ENCODE measurements at places on chromosomes 1 and 21.

DNA sequence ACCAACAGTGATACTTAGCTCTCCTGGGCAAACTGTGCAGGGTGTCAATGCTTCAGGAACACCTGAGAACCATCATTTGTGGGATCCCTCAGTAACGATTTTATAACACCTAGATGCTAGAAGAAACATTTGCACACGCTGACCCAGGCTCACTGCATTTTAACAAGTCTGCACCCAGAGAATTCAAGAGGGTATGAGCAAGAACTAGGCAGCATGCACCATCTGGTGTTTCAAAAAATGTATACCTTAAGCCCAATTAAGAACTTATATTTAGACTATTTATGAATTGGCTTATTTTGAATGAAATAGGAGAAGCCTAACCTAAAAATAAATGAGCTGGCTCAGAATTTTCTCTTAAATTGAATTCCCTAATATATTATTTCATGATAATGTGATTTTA is 400.5 kb downstream of the GPATCH2 start:
- DNase-seq, result no peak

- no peak for DNase-seq
These were observed at the start of gene OR13G1 for GRCh38 chr1:247679639-247680038. Gene OR13G1, minus strand, starts transcription at chr1:247679739. Its CDS starts 6,698 bp downstream, at chr1:247673041.

- DNase-seq, result no peak
These were observed 61.1 kb upstream of the GPR88 start for GRCh38 chr1:100476735-100477290.

DNA sequence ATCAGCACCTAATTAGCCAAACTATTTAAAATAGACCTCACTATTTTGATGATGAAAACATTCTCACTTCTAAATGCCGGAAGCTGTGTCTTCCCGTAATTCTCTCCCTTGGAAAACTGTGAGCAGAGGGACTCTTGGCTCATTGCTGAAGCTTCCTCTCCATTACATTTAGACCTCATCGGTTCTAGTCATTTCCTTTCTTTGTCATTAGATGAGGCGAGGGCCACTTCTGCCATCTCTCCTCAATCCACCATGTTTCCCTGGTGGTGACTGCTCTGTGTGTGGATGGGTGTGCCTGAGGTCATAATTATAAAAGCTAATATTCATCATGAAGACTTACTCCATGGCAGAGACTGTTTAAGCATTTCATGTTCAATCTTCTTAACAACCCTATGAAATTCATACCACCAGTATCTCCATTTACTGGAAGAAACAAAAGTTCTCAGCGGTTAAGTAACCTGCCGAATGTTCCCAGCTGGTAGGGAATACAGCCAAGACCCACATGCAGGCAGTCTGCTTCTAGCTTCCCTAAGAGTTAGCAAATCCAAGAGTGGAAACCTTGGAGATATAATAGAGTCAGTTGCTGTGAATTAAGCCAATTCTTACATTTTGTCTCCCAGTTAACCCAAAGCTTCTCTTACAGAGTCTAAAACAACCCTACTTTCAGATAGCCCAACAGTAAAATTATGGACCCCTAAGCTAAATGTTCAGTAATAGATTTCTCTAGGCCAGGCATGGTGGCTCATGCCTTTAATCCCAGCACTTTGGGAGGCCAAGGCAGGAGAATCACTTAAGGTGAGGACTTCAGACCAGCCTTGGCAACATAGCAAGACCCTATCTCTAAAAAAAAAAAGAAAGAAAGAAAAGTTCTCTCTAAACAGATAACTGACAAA is 156.2 kb downstream of the ZBTB18 start:
- no peak for DNase-seq

GRCh38 chr1:23004112-23004511 is 11.5 kb downstream of the TEX46 start:
- no peak for DNase-seq

- no peak for DNase-seq
These were observed 36.3 kb downstream of the MSTO1 start for GRCh38 chr1:155646307-155646706.

GRCh38 chr1:21184276-21184675 is 7.6 kb upstream of the EIF4G3 start:
- no peak for DNase-seq

DNA sequence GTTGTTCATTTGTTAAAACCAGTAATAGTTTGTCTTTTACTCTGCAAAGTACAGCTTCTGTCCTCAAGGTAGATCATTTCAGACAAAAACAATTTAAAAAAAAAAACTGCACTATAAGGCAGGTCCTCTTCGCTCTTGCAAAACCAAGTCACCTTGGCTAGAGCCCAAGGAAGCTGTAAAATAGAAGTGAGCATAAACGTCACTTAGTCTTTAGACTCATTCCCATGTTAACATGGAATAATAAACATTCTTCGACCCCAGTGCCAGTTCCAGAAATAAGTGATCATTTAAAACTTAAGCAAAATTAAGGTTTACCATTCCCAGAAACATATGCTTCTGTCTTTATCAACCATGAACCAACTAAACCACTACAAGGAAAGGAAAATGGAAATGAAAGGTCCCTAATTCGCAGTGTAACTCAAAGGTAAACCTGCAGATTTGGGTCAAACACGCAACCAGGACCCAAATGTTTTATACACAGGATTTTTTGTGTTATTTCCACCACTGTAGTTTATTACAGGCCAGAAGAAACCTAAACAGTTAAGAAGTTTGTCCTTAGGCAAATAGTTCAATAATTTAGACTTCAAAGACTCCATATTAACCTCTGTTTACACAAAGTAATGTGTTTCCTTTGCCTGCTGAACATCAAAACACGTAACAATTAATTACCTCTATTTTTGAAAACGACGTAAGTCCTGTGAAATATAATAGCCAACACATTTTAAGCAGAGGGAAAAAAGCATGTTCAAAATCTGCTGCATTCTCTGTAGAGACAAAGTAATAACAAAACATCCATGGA is 54.6 kb downstream of the TGFBR3 start:
- no peak for DNase-seq

DNA sequence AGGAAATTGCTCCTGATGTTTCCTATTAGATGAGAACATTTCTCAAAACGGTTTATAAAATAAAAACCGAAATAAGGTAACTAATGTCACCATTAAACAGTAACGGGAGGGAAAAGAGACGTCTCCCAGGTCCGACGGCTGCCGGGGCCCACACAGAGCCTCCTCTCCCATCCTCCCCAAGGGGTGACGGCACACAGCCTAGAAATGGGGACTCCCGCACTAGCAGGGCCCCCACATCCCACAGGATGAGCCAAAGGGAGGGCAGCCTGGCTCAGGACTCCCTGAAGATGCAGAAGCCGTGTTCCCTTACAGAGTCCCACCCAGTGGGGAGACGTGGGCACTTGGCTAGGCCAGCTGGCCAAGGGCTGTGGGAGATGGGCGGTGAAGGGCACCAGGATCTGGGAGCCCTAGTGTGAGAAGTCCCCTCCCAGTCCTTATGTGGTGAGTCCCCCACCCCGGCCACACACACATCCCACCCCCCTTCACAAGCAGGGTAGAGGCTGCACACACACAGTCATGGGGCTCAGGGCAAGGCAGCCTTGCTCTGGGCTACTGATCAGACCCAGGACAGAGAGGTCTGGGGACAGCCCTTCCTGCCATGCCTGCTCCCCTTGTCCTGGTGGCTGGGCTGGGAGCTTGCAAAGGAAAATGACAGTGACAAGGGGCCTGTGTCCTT is 3.3 kb downstream of the KRTAP10-3 start:
- DNase-seq, result no peak

- peak; percentile 64 for DNase-seq
These were observed 33.8 kb upstream of the RPL11 start for GRCh38 chr1:23657659-23658275.

DNA sequence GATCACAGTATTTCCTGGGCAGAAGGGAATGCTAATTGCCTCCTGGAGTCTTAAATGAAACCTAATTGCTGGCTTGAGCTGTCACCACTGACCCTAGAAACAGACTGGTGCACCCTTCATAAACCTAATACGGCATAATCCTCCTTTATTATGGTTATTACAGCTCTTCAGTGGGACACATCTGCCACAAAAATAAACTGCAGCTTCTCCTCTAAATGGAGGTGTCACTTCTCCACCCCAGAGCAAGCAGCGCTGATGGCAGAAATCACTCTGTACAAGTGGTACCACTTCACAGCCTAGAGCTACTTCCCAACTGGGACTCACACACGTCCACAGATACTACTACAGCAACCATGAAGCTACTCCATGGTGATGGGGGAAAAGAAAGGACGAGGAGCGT is 11.1 kb downstream of the PTPN14 start:
- DNase-seq, result no peak

DNA sequence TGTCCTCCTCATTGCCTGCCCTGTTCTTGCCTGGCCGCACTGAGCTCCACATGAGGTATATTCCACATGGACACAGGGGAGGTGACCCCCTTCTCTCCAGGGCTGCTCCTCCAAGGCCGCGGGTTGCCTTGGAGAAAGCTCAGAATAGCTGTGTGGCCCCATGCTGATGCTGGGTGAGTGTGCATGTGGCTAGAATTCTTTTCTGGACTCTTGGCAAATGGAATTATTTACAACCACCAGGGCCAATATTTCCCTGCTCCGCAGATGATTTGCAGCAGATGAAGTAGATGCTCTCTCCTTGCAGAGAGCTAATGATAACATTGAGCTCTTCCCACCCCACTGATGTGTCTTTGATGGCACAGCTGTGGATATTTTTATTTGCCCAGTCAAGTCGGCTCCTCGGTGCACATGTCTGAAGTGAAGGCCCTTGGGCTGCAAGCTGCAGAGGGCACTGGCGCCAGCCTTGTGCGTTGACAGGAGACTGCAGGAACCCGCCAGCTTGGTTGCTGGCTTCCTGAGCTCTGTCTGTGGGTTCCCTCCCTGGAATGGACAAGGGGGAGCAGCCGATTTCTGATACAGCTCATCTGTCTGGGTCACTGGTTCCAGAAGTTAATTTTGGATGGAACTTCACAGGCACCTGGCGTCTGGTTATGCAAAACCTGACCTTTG is 404.7 kb upstream of the VAMP3 start:
- peak; percentile 19 for DNase-seq

- DNase-seq, result no peak
These were observed 31.5 kb upstream of the CD1D start for GRCh38 chr1:158149175-158149574.

DNA sequence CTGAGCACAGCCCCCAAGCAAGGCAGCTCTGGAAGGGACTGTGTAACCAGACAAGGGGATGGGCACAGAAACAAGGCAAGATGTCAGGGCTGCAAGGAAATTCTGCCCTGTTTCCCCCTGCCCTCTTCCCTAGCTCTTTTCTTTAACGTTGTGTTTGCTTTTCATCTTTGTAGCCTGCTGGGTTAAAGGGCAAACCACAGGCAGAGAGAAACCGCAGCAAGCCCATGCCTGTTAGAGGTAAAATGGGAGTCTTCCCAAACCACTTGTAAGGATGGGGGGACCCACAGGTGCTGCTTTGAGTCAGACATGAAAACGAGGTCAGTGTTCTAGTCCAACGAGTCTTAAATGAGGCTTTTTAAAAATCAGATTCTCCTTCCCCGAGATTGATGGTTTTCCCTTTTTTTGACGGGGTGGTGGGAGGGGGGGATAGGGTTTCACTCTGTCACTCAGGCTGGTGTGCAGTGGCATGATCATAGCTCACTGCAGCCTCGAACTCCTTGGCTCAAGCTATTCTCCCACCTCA is 13.3 kb downstream of the TGFBR3 start:
- DNase-seq, result no peak

DNA sequence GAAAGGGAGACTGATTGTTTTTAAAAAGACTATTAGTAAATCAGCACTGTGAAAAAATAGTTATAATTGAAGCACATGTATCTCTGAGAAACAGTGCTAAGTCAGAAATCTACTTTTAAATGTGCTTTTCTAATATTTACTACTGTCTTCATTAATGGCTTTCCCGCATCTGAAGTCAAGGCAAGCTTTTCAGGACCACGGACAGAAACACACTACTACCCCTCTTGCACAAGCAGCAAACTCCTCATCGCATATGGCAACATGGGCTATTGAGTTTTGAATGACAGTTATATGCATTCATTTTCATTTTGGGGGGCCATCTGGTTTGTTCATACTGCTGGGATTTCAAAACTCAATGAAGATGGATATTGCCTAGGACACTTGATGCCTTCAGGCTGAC is 433.4 kb upstream of the CAMK1G start:
- DNase-seq, result no peak

DNA sequence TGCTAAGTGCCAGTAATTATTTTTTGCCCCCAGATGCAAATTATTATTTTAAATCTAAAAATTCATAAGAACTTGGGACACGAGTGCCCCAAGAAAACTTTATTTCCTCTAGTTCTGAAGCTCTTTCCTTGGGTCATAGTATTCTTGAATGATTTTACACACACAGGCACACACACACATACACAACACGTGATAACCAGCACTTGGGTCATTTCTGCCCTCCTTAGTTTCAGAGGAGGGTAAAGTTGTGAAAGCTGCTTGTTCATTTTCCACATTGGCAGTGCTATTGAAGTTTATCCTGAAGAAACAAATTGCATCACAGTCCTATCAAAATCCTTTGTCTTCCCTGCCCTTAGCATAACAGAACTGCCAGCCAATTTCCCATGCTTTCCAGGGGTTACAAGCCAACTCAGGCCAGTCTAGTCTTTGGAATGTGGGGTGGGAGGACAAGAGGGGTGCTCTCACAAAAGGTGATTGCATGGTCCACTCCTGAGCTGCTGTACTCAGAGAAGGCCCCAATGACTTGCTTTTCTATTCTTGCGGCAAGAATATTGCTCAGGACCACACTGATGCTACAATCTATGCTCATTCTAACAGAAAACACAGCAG is 98.5 kb upstream of the POGK start:
- DNase-seq, result no peak

- peak; percentile 58 for DNase-seq
These were observed 10.7 kb upstream of the ZP4 start for GRCh38 chr1:237901299-237901934.

- no peak for DNase-seq
These were observed 326.1 kb upstream of the BEND5 start for GRCh38 chr1:49102752-49103151.

DNA sequence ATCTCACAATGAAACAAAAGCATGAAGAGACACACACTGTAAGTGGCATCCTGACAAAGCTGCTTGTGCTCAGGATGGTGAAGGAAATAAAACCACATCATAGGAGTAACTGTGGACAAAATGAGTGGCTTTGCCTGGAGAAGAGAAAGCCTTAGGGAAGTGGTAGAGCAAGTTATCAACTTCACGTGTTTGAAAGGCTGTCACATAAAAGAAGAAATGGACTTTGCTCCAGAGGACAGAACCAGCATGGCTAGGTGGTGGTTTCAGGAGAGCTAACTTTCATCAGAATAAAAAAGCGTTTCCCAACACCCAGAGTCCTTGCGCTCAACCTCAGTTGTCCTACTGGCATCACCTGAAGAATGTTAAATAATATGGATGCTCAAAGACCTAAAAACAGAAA is 139.9 kb downstream of the SETD4 start:
- DNase-seq, result no peak

- DNase-seq, result peak; percentile 51
These were observed 2.4 kb upstream of the FAM110D start for GRCh38 chr1:26156285-26157038.

GRCh38 chr1:44078104-44078503 is 40.5 kb upstream of the KLF17 start:
- no peak for DNase-seq

GRCh38 chr21:39155578-39155977 is 27.7 kb downstream of the PSMG1 start:
- no peak for DNase-seq

GRCh38 chr1:15501208-15502032 is 22.6 kb downstream of the CASP9 start:
- DNase-seq, result peak; percentile 68

- DNase-seq, result peak; percentile 27
These were observed 22.7 kb upstream of the ACTL8 start for GRCh38 chr1:17732475-17732874.
